ENCODE measurements at places on chromosomes 1 and 21.

GRCh38 chr1:112998592-112999235, 42.7 kb upstream of the SLC16A1 start:
- DNase-seq, result peak; percentile 46

GRCh38 chr1:161166669-161167548, 683 bp downstream of the PPOX start:
- DNase-seq, result no peak

GRCh38 chr1:230937371-230937770, 41.3 kb downstream of the TTC13 start:
- no peak for DNase-seq

DNA sequence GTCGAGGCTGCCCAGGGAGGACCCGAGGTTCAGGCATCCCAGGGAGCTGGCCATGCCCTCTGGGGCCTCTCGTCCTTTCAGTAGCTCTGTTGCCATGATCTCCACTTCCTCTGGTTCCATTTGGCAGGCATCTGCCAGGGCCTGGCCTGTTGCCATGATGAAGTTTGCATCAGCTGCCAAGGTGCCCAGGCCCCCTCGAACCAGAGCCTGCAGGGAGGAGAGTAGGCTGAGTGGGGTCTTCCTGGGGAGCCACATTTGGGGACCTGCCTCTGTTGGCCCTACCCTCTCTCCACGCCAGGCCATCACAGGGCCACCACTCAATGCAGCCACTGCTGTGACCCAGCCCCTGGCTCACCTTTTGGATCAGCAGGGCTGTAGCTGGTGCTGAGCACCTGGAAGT, 16.4 kb upstream of the KIF21B start:
- DNase-seq, result no peak

GRCh38 chr1:43573066-43573800, 42.5 kb downstream of the PTPRF start:
- no peak for DNase-seq

DNA sequence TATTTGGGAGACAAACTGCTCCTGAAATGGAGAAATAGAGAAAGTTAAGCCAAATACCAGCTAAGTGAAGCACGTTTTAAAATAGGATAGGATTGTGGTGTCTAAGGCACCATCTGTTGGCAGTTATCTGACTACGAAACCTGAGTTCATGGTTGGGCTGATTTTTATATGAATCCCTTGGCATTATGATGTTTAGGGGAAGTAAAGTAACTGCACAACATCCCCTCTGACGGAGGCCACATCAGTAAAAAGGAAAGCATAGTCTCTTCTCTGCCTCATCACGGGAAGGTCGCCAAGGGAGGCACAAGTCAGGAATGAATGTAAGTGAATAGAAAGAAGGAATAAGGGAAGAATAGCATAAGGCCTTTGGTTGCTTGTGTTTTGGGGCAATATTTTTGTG, 128.0 kb downstream of the PRRX1 start:
- DNase-seq, result no peak

DNA sequence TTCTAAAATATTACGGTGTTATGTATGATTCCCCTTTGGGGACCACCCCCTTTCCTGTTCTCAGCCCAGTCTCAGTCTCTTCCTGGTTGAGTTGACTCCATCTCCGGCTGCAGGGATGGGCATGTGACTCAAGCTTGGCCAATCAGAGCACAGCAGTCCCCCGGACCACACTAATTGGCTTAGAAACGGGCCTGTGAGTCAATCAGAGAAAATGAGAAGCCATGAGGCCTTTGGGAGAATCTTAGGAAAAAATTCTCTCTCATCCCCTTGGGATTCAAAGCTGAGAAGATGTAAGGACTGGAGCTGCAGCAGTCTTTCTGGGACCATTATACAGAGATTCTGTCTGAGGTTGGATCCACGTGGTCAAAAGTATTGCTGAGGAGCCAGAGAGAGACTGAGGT, 10.7 kb upstream of the FHAD1 start:
- no peak for DNase-seq

- no peak for DNase-seq
Observed at GRCh38 chr1:30677471-30677870, 45.9 kb downstream of the MATN1 start.

- peak; percentile 58 for DNase-seq
Observed at GRCh38 chr1:113456967-113457366, 66.7 kb downstream of the MAGI3 start.

DNA sequence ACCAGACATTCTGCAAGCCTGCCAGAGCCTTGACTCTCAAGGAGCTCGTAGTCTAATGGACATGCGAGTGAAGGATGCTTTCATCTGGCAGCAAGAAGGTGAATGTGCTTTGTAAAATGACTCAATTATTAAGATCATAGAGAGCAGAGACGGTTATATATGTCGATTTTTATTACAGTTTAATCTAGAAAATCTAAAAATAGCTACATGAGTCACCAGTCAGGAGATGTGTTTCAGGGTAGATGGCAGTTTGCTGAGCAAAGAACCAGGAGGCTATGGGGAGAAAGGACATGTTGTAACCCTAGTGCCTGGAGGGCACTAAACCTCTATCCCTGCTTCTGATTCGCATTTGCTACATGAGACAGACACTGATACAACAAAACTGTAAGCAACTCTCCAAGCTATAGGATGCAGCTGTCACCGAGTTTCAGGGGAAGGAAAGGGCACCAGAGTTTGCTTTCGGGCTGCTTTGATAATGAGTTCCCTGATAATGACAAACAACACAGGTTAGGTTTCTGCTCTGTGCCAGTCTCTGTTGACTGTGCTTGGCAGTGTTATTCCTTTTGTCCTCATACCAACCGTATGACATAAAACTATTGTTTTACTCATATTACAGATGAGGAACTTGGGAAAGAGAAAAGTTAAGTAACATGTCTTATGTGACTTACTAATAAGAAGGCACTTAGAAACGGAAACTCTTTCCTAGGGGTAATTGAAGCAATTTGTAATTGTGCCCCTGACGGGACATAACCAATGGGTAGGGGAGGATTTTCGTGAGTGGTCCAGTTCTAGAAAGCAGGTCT, 43.2 kb downstream of the C1orf198 start:
- DNase-seq, result peak; percentile 51
